Fibroblast of lung (primary cell): ENCODE measurements at places on chromosomes 13 and 19. TPM values are rescaled to one million over a fixed set of nuclear protein-coding genes. Genes with fewer than 3 reads are reported as not detected.

GRCh38 chr13:101019126-101019525 is 344.5 kb upstream of the TMTC4 start:
- no peaks in the 10 kb centered on the region for H3K27me3 ChIP-seq
- peak; percentile 45 for DNase-seq
- no peak overlapping the region for H3K4me3 ChIP-seq
- no peaks in the 10 kb centered on the region for H3K36me3 ChIP-seq

DNA sequence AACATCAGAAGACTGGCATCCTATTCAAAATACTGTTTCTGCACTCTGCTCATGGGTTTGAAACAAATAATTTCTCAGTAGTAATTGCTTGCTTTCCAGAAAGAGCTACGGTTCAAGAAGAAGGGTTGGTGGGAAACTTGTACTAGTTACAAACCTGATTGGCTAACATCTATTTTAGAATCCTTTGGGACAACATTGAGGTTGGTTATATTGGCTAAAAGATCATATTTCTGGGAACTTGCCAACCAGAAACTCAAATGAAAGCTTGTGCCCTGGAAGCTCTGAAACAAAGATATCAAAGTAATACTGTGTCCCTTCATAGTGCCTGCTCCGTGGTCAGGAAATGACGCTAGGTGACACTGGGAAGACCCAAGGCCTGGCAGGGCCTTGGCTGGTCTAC is 141.7 kb downstream of the LACC1 start:
- no peaks in the 10 kb centered on the region for H3K36me3 ChIP-seq
- H3K27ac ChIP-seq, result no peak overlapping the region
- no peak overlapping the region for H3K4me3 ChIP-seq
- H3K27me3 ChIP-seq, result no peaks in the 10 kb centered on the region
- DNase-seq, result no peak

- H3K36me3 ChIP-seq, result no peaks in the 10 kb centered on the region
- H3K4me3 ChIP-seq, result no peak overlapping the region
- peak; percentile 47 for DNase-seq
- no peak overlapping the region for H3K27ac ChIP-seq
- H3K4me1 ChIP-seq, result no peaks in the 10 kb centered on the region
- H3K27me3 ChIP-seq, result peaks cover 14% of the 10 kb centered on the region
These were observed 60.5 kb downstream of the CELF5 start for GRCh38 chr19:3284759-3285646.

DNA sequence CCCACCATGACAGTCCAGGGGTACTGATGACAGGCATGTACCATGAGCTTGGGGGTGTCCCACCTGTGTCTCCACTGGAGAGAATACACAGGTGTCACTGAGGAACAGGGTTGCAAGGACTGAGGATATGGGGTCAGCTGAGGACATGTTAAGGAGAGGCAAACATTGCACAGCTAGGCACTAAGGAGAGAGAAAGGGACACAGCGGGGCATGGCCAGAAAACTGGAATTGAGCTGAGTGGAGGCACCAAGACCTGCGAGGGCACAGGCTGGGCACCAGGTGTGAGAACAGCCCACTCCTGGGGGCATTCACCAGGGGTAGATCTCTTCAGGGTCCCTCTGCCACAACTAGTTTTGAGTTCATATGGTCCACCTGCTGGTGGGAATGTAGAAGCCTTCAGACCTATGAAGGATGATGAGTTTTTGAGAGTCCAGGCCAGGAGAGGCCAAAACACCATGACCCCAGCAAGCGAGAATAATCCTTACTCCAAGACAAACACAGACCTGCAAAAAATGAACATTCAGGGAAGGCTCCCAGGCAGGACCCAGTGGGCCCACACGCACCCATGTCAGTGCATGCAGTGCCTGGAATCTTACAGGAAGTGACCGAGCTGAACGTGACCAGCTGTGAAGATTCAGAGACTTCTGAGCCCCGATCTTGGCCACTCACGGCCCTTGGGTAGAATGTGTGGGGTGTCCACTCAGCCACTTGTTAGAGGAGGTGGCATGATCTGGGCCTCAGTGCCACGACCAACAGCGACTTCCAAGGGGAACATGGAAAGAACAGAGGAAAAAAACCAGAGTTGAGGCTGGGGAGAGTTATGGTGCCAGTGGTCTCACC is 1.4 kb upstream of the ZNF584 start:
- H3K4me1 ChIP-seq, result peaks cover 8% of the 10 kb centered on the region
- no peaks in the 10 kb centered on the region for H3K27me3 ChIP-seq
- peaks cover 2% of the 10 kb centered on the region for H3K36me3 ChIP-seq
- H3K4me3 ChIP-seq, result peak overlapping the region; percentile 85
- peak overlapping the region; percentile 91 for H3K27ac ChIP-seq

- no peak overlapping the region for H3K4me3 ChIP-seq
- DNase-seq, result no peak
- H3K27ac ChIP-seq, result no peak overlapping the region
- no peaks in the 10 kb centered on the region for H3K27me3 ChIP-seq
These were observed 217.1 kb downstream of the PCCA start for GRCh38 chr13:100306030-100306429.

DNA sequence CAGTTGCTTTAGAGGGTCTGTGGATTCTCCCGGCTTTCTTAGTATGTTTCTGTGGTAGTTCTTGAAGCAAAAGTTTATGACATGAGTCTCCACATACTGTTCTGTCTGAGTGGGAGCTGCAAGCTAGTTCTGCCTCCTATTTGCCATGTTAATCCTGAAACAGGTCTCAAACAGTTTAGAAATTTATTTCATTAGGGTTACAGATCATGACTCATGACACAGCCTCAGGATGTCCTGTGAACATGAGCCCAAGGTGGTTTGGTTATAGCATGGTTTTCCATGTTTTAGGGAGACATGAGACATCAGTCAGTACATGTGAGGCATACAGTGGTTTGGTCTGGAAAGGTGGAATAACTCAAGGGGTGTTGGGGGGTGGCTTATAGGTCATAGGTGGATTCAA is 77.5 kb downstream of the FNDC3A start:
- H3K27me3 ChIP-seq, result no peaks in the 10 kb centered on the region
- H3K27ac ChIP-seq, result no peak overlapping the region
- H3K4me3 ChIP-seq, result no peak overlapping the region
- no peaks in the 10 kb centered on the region for H3K36me3 ChIP-seq

GRCh38 chr13:101535192-101535746 is 82.8 kb downstream of the ITGBL1 start:
- no peak overlapping the region for H3K27ac ChIP-seq
- no peak overlapping the region for H3K4me3 ChIP-seq
- DNase-seq, result peak; percentile 23
- H3K36me3 ChIP-seq, result no peaks in the 10 kb centered on the region
- no peaks in the 10 kb centered on the region for H3K27me3 ChIP-seq

- no peaks in the 10 kb centered on the region for H3K27me3 ChIP-seq
- no peak overlapping the region for H3K4me3 ChIP-seq
- H3K4me1 ChIP-seq, result peaks cover under 1% of the 10 kb centered on the region
- H3K36me3 ChIP-seq, result peaks cover 2% of the 10 kb centered on the region
- DNase-seq, result peak; percentile 82
These were observed 128.2 kb downstream of the TBC1D4 start for GRCh38 chr13:75353781-75354193.

- H3K27me3 ChIP-seq, result no peaks in the 10 kb centered on the region
- H3K27ac ChIP-seq, result no peak overlapping the region
- DNase-seq, result no peak
These were observed 506 bp upstream of the MRPL34 start for GRCh38 chr19:17305216-17305516.

- no peak overlapping the region for H3K27ac ChIP-seq
- H3K27me3 ChIP-seq, result no peaks in the 10 kb centered on the region
- no peak for DNase-seq
- no peak overlapping the region for H3K4me3 ChIP-seq
- peaks cover 4% of the 10 kb centered on the region for H3K36me3 ChIP-seq
These were observed 33.0 kb downstream of the MIPEP start for GRCh38 chr13:23856008-23856750.

GRCh38 chr13:24706886-24707585 is 26.8 kb downstream of the ATP12A start:
- no peaks in the 10 kb centered on the region for H3K36me3 ChIP-seq
- DNase-seq, result no peak
- H3K27ac ChIP-seq, result no peak overlapping the region
- no peaks in the 10 kb centered on the region for H3K27me3 ChIP-seq
- no peaks in the 10 kb centered on the region for H3K4me1 ChIP-seq

GRCh38 chr19:33432446-33433170 is 59.1 kb downstream of the CEBPG start:
- H3K27ac ChIP-seq, result no peak overlapping the region
- no peak for DNase-seq
- no peaks in the 10 kb centered on the region for H3K36me3 ChIP-seq
- no peaks in the 10 kb centered on the region for H3K4me1 ChIP-seq
- no peak overlapping the region for H3K4me3 ChIP-seq

- no peaks in the 10 kb centered on the region for H3K36me3 ChIP-seq
- H3K4me1 ChIP-seq, result no peaks in the 10 kb centered on the region
These were observed 5.5 kb upstream of the ZNF135 start for GRCh38 chr19:58053480-58054156.

DNA sequence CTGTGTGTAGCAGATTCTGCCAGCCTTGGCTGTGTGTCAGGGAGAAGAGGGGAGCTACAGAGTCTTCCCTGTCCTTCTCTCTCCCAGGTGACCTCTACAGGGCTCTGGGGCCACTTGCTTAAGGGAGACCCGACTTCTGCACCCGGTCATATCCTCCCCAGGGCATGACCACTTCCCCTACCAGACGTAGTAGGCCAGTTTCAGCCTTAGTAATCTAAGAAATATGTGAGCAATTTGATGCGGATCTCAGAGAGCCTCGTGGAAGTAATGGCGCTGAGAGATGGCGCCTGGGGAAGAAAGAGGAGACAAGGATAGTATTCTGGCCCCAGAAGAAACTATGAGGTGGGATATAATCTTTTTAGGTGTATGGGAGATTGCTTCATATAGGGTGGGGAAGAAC is 41.9 kb downstream of the NFIX start:
- no peak overlapping the region for H3K4me3 ChIP-seq
- peaks cover 8% of the 10 kb centered on the region for H3K36me3 ChIP-seq
- no peaks in the 10 kb centered on the region for H3K27me3 ChIP-seq

DNA sequence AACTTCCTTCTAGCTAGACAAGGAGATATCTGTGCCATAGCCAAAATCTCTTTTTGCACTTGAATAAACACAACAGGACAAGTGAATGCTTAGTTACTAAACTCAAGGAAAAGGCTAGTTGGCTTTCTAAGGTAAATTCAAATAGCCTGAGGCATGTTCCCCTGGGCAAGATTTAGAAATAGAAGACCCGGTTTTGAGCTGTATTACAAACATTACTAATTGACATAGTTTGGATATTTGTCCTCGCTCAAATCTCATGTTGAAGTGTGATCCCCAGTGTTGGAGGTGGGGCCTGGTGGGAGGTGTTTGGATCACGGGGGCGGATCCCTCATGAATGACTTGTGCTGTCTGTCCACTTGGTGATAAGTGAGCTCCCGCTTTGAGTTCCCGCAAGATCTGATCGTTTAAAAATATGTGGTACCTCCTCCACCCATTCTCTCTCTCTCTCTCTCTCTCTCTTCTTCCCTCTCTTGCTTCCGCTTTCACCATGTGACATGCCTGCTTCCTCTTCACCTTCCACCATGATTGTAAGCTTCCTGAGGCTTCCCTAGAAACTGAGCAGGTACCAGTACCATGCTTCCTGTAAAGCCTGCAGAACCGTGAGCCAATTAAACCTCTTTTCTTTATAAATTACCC is 3.9 kb upstream of the KBTBD6 start:
- no peaks in the 10 kb centered on the region for H3K27me3 ChIP-seq
- no peak for DNase-seq
- peaks cover 2% of the 10 kb centered on the region for H3K4me1 ChIP-seq
- no peaks in the 10 kb centered on the region for H3K36me3 ChIP-seq
- H3K27ac ChIP-seq, result no peak overlapping the region

- no peak overlapping the region for H3K4me3 ChIP-seq
- no peaks in the 10 kb centered on the region for H3K27me3 ChIP-seq
- H3K36me3 ChIP-seq, result no peaks in the 10 kb centered on the region
These were observed 7.9 kb downstream of the KBTBD7 start for GRCh38 chr13:41186481-41186880.

DNA sequence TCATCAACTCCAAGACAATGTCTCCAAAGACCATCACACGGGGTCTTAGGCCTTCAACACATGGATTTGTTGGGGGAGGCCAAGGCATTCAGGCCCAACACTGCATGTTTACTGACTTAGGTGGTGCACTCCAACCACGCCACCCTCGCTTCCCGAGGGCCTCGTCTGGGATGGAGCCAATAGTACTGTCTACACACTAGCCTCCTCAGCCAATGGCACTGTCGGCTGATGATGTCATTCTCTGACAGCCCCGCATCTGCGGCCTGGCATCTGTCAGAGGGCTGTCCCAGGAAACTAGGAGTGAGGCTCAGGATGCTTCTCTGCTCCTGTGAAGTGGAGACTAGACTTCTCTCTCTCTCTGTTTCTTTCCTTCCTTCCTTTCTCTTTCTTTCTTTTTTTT is 96.6 kb downstream of the TEX26 start:
- H3K27ac ChIP-seq, result no peak overlapping the region
- DNase-seq, result no peak
- H3K4me1 ChIP-seq, result no peaks in the 10 kb centered on the region
- H3K36me3 ChIP-seq, result no peaks in the 10 kb centered on the region

DNA sequence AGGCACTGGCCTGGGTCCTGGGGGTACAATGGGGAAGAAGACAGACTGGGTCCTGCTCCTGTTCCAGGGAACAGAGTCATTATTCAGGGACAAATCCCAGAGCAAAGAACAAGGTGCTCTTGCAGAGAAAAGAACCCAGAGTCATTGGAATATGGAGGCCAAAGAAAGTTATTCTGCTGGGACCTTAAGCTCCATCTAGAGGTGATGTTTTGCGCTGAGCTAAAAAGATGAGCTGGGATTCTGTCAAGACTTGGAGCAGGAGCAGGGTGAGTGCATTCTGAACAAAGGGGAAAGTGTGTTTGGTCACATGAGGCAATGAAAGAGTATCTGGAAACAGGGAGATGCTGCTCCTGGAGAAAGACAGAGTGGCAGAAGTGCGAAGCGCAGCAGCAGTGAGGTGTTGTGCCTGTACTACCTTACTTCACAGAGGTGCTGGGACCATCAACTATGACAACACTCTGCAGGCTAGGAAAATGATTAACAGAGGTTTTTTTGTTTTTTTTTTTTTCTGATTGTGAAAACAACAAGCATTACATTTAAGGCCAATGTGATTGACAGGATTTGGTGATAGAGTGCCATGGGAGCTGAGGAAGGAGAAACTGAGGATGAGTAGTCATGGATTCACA is 95.3 kb upstream of the TNFSF11 start:
- no peaks in the 10 kb centered on the region for H3K27me3 ChIP-seq
- no peaks in the 10 kb centered on the region for H3K36me3 ChIP-seq
- no peak for DNase-seq
- H3K4me1 ChIP-seq, result no peaks in the 10 kb centered on the region
- H3K27ac ChIP-seq, result no peak overlapping the region

Gene FAM83E
- total RNA-seq, result 0.50 and 1.0 TPM in 2 replicates

Gene MRPL57
- 18.0 and 29.4 TPM in 2 replicates for total RNA-seq

Gene ZNF607
- total RNA-seq, result 5.9 and 6.9 TPM in 2 replicates

Gene TDRD12
- total RNA-seq, result under 0.01 and 0.17 TPM in 2 replicates

Gene FARP1
- 21.6 and 50.9 TPM in 2 replicates for total RNA-seq
